ENCODE measurements at places on chromosomes 4 and X.

GRCh38 chr4:5940470-5941203 lies 47.8 kb upstream of the CRMP1 start:
- DNase-seq: no peak

- DNase-seq: no peak
Observed at GRCh38 chr4:118308306-118309030, 44.3 kb downstream of the PRSS12 start.

DNA sequence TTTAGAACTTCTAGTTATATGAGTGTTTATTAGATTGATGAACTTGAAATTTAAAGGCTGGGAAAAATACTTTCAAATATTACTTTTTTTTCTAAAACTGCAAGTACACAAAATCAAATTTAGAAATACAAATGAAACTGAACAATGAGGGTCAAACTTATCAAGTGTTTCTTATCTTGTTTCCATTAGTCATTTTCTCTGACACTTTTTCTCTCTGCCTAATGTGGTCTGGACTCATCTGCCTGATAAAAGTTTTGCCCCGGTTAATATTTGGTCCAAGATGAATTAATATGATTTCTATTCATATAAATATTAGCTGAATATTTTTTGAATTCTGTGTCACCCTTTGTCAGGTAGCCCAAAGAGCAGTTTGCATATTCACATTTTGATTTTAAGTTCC lies 8.7 kb upstream of the HPGDS start:
- peak; percentile 20 for DNase-seq

- DNase-seq: no peak
Observed at GRCh38 chr4:25059791-25060190, 29.0 kb upstream of the LGI2 start.

GRCh38 chr4:38030023-38030422 lies 69.8 kb downstream of the PTTG2 start:
- DNase-seq: no peak

DNA sequence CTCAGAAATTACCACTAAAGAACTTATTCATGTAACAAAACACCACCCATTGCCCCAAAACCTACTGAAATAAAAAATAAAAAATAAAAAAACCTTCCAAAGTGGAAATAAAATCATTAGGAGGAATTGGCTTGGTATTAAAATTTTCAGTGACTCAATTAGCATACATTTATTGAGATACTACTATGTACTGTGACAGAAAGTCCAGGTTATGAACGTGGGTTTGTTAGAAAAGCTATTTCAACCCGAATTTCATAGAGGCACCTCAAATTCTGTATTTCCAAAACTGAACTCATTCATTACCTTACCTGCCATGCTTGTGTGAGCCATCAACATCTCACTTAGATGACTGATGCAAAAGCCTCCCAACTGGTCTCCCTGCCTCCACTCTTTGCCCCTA lies 16.8 kb downstream of the KLHL5 start:
- DNase-seq: no peak

GRCh38 chr4:25677943-25678342 lies 22.3 kb downstream of the SLC34A2 start:
- DNase-seq: no peak

GRCh38 chr4:124973716-124974115 lies 261.2 kb upstream of the ANKRD50 start:
- DNase-seq: no peak

DNA sequence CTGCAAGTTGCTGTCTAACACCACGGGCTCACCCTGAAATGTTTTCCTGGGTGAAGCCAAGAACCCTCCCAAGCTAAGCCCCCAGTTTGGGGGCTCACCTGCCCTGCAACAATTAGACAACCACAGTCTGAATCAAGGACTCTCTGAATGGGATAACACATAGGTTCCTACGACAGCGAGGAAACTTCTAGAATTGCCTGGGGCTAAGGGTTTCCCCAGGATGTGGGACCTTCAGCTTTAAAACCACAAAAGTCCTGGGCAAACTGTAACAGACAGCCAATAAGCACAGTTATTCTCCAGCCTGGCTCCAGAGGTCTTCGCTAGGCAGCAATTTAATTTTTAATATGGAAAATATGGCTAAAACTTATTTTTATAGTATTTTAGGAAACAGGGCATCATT lies 162.6 kb downstream of the PRKX start:
- DNase-seq: no peak

- no peak for DNase-seq
Observed at GRCh38 chrX:12814420-12814819, 23.2 kb downstream of the PRPS2 start.

- DNase-seq: no peak
Observed at GRCh38 chrX:9995855-9996339, 28.7 kb downstream of the CLDN34 start.

DNA sequence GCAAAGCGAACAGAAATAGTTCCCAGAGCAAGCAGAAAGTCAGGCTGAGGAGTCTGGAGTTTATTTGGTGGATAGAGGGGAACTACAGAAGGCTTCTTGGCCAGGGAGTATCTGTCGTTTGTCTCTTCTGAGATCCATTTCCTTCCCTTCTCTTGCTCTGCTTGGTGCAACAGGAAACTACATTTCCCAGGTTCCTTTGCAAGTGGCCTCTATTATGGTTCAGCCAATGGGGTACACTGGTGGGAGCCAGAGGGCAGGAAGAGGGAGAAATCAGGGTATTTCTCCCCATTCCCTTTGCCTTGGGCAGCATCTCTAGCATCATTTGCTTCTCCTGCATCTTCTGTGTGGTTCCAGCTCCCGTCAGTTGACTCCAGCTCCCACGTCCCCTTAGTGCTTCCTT lies 142.1 kb downstream of the BCOR start:
- no peak for DNase-seq

DNA sequence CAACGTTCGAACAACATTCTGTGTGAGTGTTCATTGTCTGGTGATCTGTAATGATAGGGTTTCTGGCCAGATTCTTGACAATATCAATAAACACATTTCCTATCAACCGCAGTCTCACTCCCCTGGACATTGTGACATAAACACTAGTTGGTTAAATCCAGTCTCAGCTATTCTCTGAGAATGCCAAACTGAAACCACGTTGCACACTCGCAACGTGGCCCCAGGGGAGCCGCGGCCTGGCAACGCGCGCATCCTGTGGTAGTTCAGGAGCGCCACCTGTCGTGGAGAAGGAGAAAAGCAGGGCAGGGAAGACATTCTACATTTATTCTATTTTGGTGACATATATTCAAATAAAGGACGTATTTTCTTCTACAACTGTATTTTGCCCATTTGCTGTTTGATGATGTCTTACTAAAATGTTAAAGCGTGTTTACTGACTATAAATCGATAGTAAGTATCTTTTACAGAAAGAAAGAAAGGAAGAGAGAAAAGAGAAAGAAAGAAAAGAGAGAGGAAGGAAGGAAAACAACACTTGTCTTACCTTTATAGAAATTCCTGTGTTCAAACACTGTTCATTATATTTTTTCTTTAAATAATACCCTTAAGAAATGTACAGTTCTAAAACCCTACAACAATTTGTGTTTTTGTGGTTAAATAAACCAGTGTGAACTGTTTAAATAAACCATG lies 738.3 kb upstream of the FRG1 start:
- DNase-seq: no peak

DNA sequence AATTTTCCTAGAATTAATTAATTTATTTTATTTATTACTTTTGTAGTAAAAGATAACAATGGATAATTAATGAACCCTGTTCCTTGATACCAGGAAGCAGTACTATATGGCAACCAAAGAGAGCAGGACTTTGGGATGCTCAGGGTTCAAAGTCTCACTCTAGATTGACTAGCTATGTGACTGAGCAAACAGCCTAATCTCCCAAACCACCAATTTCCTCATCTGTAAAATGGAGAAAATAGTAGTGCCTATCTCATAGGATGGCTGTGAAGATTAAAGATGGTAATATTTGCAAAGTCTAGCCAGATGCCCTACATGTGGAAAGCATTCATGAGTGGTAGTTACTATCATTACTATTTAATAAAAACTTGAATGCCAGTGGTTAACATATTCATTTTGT lies 97.6 kb downstream of the PRDM5 start:
- DNase-seq: no peak

DNA sequence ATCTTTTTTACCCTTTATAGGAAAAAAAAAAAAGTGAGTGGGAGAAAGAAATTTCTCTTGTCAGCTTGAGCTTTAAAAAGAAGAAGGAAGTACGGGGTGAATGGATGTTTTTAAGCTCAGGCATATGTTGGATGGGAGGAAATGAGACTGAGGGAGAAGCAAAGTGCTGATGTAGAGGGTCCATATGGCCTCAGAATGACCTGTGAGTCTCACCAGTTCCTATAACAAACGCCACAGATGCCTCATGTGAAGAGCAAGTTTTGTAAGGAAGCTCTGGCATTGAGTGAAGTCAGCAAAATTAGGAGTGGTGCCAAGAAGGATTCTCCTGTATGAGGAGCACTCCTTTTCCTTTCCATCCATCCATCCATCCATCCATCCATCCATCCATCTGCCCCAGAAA lies 214.6 kb downstream of the PTTG2 start:
- DNase-seq: peak; percentile 18

GRCh38 chrX:153640736-153641575 lies 6.0 kb upstream of the DUSP9 start:
- DNase-seq: no peak

DNA sequence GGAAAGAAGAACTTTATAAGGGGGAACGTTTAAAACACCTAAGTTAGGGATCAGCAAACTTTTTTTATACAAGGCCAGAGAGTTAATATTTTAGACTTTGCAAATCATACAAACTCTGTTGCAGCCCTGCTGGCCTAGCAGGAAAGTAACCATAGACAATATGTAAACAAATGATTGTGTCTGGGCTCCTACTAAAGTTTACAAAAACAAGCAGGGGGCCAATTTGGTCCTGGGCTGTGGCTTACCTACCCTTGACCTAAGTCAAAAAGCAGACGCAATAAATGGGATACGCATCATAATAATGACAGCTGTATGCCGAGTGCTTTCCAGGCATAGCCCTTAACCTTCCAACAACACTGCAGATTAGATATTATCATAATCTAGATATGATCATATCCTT lies 4.9 kb downstream of the TASL start:
- no peak for DNase-seq

GRCh38 chr4:38717604-38718003 lies 53.6 kb downstream of the KLF3 start:
- DNase-seq: no peak

GRCh38 chr4:42172128-42172790 lies 19.8 kb upstream of the BEND4 start:
- no peak for DNase-seq

DNA sequence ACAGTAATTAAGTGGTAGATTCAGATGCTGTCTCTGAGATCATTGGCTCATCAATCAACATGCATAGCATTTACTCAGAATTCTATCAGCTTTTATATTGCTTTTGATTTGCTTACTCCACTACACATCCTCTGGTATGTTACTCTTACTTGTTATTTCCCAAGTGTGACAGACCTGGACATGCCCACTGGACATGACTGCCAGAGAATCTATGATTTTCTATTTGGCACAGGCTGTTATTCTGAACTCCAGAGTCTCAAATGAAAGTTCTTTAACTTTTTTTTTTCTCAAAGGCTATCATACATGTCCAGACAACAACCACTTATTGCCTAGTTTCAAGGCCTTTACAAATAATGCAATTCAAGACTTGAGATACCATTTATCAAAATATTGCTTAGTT lies 116.1 kb upstream of the ARHGAP24 start:
- no peak for DNase-seq

- DNase-seq: peak; percentile 26
Observed at GRCh38 chrX:139113708-139114107, 402.2 kb upstream of the FGF13 start.

GRCh38 chr4:19944251-19944650 lies 307.5 kb upstream of the SLIT2 start:
- no peak for DNase-seq

DNA sequence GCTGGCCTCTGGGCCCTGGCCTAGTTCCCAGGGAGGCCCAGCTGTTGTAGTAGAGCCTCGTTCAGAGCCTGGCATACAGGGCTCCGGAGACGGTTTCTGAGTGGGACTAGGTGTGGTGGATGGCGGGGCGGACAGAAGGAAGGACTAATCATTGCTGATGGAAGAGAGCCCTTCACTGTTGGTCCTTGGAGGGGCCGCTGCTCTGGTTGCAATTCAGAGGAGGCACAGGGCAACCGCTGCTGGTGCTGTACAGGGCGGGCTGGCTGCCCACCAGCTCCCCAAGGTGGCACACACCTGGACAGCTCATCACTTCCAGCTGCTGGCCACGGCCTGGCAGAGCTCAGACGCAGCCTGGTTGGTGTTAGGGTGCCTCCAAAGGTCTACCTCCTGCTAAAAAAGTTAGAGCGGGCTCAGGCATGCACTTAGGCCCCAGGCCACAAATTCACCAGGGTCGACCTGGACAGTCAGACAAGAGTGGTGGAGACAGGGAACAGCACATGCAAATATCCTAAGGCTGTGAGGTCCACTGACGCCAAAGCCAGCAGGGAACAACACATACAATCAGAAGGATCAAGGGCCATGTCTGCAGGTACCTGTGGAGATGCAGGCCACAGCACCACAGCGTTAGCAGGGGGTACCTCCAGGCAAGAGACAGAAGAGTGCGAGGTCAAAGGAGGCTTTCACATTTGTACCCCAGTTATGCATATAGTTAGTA lies 7.5 kb upstream of the RNF4 start:
- DNase-seq: no peak

GRCh38 chr4:123438031-123438430 lies 41.4 kb downstream of the SPRY1 start:
- DNase-seq: no peak

GRCh38 chr4:32192363-32192762 lies 1472.2 kb downstream of the PCDH7 start:
- DNase-seq: no peak

- no peak for DNase-seq
Observed at GRCh38 chr4:159476886-159477285, 374.0 kb downstream of the RAPGEF2 start.

DNA sequence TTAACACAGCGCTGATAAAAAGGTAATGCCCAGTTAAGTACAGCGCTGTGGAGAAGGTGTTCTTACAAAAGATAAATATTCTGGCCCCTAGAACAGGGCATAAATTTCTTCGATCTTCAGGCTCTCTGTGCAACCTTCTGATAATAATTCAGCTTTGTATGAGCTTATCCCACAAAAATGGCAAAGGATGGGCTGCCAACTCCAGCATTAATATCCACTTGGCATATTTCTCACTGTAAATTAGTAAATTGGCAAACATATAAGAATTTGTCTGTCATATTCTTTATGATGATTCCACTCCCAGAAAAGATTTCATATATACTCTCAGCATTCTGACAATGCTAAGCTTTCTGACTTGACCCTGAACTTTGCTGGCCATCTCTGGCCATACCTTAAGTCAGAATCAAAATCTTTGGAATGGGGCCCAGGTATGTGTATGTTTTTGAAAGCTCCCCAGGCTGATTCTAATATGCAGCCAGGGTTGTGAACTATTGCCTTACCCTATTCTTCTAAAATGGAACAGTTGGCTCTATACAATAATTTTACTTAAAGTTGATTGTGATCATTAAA lies 134.8 kb downstream of the FRYL start:
- DNase-seq: no peak

DNA sequence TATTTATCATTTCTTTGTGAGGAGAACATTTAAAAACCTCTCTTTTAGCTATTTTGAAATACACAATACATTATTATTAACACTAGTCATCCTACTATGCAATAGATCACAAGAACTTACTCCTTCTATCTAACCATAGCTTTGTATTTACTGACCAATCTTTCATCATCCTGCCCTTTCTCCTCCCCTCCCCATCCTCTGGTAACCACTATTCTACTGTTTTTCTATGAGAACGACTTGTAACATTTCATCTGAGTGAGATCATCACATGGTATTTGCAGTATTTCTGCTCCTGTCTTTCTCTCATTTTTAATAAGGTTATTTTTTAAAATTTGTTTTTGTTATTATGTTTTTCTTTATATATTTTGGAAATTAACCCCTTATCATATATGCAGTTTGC lies 331.8 kb downstream of the TEX13C start:
- no peak for DNase-seq

Data from GF-D8 (cell line).